ENCODE measurements at places on chromosomes 4 and X. TPM values are rescaled to one million over a fixed set of nuclear protein-coding genes. Genes with fewer than 3 reads are reported as not detected.

Gene BEX2
- total RNA-seq: 11.9 TPM

Gene ART3
- not detected for total RNA-seq

GRCh38 chr4:19021617-19022016, 1000.1 kb upstream of the LCORL start:
- DNase-seq: no peak

DNA sequence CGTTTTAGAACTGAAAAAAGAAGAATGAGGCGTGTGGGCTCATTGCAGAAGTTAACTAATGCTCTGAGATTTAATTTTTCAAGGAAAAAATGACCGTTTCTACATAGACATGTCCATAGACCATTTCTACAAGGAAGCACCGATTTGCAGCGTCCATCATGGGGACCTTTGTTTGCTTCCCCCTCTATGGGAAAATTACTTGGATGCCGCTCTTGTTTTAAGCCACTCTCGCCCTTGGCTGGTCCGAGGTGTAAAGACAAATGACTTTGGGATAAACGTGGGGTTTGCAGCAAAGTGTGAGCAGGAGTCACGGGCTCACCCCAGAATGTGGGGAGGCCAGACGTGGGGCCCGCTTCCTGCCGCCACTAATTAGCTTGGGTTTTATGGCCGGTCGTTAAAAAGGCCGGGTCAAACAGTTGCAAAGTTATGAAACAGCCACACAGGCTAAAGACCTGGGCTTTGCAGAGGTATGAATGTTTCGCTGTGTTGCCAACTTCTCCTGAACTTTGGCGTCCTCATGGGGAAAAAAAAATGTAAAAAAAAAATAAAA, 235.9 kb downstream of the SHOX start:
- no peak for DNase-seq

- DNase-seq: no peak
Measured at GRCh38 chr4:80475798-80476197, 140.3 kb downstream of the CFAP299 start.

GRCh38 chr4:87073199-87074120, 138.6 kb downstream of the AFF1 start:
- DNase-seq: peak; percentile 58

- DNase-seq: peak; percentile 81
Measured at GRCh38 chrX:103687073-103687695, 685 bp upstream of the MORF4L2 start.

DNA sequence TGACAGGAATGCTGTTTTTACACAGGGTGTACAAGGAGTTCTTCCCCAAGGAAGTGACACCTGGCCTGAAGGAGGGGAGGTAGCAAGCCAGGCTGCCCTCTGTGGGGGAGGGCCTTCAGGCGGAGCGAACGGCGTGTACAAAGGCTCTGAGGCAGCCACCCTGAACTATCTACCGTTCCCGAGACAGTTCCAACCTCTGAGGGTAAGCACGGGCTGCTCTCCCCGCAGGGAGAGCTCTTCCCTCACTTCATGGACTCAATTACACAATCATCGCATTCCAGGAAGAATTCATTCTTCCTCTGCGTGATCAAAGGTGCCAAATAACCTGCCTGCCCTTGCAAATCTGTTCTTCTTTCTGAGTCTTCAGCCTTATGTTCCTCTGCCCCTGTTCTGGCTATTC, 4.8 kb downstream of the ELK1 start:
- no peak for DNase-seq

DNA sequence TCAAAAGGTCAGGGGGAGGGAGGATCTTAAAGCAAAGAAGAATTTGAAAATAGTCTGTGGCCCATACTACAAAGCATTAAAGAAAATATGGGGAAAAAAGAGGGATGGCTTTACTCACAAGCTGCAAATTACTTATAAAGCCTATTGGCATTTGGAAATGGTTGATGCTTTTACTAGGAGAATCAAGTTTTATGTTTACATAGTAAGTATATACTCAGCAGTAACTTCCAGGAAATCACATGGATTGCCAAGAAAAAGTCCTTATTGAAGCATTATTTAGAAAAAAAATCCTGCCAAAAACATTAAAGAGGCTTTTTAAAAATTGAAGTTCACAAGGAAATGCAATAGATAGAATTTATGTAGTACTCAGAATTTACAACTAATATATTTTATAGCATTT, 8.4 kb upstream of the SH3RF1 start:
- DNase-seq: no peak

Gene GPR50
- total RNA-seq: not detected

DNA sequence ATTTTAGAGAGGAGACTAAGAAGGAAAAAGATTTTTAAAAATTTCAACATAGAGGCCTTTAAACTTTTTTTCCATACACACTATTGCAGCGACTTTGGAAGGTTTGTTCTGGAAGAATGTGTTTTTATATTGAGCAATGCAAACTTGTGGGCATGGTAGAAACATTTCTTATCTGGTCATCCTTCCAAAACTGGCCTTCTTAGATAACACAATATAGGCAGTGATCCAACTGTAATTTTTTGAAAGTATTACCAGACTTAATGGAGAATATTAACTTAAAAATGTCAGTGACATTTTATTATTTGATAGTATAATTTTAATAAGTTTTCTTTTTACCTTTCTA, 25.6 kb downstream of the FHDC1 start:
- DNase-seq: no peak

Gene L1CAM
- 1.1 TPM for total RNA-seq

Gene ANXA3
- 6.9 TPM for total RNA-seq

GRCh38 chr4:141501931-141502330, 134.5 kb upstream of the IL15 start:
- DNase-seq: no peak

DNA sequence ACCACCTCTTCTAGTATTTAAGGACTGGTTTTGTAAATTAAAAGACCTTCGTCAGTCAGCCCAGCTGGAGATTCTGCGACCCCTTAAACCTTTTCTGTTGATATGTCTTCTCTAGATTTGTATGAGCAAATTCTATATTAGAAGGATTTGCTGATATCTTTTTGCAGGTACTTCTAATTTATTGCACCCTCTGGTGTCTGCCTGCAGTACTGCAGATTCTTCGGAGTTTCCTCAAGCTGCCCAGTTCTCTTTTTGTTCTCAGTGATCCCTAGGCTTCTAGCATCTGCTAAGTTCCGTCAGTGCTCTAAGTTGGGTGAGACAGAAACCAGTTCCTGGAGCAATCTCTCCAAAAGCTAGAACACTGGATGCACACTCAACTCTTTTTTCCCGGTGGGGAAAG, 545.2 kb downstream of the C4orf33 start:
- peak; percentile 52 for DNase-seq

- no peak for DNase-seq
Measured at GRCh38 chr4:3484057-3484973, 21.2 kb downstream of the DOK7 start.

- no peak for DNase-seq
Measured at GRCh38 chr4:145935253-145936141, 3.1 kb downstream of the ZNF827 start.

- DNase-seq: no peak
Measured at GRCh38 chrX:154714925-154715324, 36.0 kb downstream of the GAB3 start.

- no peak for DNase-seq
Measured at GRCh38 chrX:110125446-110126162, 122.7 kb downstream of the TMEM164 start.

Gene CORIN
- total RNA-seq: 0.05 TPM

GRCh38 chr4:142452161-142452855, 393.8 kb downstream of the INPP4B start:
- DNase-seq: no peak

DNA sequence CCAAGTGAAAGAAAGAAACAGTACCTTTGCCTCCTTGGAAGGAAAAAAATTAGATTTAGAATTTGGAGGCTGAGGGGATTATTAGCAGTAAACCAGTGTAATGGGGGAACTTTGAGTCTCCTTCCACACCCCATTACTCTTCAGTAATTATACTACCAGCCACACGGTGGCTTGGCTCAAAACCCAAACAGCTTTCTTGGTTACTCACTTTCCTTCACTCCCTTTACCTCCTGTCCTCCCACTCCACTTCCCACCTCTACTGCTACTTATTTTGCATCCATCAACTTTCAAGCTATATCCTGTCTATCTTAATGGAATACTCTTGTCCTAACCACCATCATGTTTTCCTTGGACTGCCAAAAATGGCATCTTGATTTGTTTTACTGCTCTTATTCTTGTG, 310.6 kb upstream of the AADAT start:
- DNase-seq: no peak

Gene PSMD10
- total RNA-seq: 59.4 TPM

DNA sequence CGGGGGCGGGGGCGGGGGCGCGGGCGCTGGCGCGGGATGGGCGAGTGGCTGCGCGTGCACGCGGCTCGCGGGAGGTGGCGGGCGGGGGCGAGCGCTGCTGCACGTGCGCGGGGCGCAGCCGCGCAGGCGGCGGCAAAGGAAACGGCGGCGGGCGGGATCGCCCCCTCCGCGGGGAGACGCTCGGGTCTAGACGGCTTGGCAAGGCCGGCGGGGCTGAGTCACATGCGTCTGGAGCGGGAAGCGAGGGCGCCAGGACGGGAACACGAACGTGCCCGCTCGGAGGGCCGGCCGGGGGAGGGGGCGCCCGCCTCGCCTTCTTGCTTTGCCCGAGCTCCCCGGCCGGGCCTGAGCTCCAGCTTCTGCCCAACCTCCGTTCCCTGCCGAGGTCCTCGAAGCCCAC, 4.3 kb upstream of the HAUS7 start:
- peak; percentile 10 for DNase-seq

DNA sequence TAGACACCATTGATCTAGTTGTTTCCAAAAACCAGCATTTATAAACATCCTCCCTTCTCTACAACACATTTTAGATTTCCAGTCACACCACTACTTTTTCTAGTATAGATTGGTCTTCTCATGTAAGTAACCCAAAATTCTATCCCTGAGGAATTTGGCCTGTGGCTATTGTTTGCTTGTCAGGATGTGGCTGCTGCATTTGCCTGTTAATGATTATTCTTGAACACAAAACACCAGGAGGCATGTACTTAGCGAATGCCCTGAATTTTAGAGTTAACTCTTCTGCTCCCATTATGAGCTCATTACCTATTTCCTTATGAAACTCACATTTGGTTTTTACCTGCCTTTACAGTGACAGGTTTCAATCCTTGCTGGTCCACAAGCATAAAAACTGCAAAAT, 102.0 kb upstream of the FSTL5 start:
- no peak for DNase-seq

Gene ADH7
- not detected for total RNA-seq

DNA sequence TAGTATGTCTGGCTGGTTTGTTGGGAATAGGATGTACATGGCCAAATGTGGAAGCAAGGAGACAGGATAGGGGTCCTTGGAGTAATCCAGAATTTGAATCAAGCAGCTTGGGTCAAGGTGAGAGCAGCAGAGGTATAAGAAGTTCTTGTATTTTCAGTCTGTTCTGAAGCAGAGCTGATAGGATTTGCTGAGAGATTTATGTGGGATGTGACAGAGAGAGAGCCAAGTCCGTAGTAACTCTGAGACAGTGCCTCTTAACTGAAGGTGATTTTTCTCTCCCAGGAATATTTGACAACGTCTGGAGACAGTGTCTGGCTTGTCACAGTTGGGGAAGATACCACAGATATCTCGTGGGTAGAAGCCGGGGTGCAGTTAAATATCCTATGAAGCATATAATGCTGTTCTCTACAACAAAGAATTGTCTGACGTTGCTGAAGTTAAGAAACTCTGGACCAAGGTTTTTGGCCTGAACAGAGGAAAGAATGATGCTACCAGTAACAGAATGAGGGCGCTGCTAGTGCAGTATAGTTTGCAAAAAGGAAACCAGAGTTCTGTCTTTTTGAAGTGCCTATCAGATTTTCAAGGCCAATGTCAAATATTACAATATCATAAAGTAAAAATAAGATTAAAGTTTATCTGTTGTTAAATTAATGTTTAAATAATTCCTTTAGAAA, 184.0 kb downstream of the ARHGAP24 start:
- DNase-seq: no peak

Gene SPANXN3
- total RNA-seq: not detected

Gene NOCT
- 17.9 TPM for total RNA-seq

Gene NAT8L
- total RNA-seq: not detected

Gene AMTN
- total RNA-seq: not detected

All from activated naive CD4-positive, alpha-beta T cell treated with anti-CD3 and anti-CD28 coated beads, Interleukin-2, amount 50 U/mL, for 72 hours (primary cell).